GM06990 (cell line): ENCODE measurements at places on chromosomes 12 and 14.

- no peak for DNase-seq
Measured at GRCh38 chr12:116943419-116944372, 32.9 kb downstream of the FBXW8 start.

- no peak for DNase-seq
Measured at GRCh38 chr12:124630791-124631313, 63.4 kb upstream of the NCOR2 start.

DNA sequence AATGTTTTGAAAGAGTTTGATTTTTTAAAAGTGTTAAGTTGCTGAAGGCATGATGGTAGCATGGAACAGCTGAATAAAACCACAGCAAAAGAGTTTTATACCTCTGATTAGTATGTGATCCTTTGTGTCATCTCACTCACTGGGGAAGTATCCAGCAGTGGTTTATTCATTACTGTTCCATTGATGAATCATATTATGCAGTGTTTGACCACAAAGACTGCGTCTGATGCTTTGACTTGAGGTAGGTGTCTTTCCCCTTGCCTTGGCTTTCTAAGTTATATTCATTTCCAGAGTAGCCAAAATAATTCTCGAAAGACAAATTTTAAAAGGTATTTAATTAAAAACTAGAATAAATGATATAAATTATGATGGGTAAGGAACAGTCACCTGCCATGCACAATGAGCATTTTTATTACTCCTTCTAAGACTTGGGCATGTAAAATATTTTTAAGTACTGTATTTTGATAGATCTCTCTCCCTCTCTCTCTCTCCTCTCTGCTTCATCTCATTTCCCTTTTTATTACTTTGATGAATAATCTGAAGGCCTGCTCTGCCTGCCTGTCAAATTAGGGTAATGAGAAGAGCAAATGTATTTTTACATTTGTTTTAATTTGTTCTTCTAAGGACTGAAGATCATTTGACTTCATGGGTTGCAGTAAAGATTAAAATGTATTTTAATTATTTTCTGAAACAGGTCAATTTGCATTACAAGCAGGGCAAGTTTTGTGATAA lies 164.9 kb downstream of the NAV3 start:
- DNase-seq: peak; percentile 55

DNA sequence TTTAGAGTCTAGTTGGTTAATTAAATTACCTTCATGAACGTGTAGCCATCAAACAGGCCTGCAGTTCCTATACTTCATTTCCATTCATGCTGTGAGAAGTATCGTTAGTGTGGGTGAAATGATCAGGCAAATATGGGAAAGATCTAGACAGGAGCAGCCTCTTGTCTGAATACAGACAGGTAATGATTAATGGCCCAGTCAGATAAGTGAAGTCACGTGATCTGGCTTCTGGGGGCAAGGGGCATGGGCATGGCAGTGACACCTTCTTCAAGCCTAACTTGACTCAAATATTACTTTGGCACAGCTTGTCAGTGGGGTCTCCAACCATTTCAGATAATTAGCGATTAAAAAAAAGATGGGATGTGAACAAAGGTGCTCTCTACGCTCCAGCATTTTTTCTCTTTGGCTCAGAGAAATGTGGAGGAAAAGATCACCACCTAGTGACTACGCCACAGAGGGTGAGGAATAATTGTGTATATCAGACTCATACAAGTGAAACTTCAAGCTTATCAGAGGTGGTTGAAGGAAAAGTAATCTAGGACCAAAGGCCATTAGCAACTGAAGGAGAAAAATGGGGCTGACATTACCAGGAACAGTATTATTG lies 17.8 kb downstream of the GUCY2C start:
- DNase-seq: no peak

GRCh38 chr14:72315714-72316113 lies 383.5 kb downstream of the RGS6 start:
- DNase-seq: no peak

DNA sequence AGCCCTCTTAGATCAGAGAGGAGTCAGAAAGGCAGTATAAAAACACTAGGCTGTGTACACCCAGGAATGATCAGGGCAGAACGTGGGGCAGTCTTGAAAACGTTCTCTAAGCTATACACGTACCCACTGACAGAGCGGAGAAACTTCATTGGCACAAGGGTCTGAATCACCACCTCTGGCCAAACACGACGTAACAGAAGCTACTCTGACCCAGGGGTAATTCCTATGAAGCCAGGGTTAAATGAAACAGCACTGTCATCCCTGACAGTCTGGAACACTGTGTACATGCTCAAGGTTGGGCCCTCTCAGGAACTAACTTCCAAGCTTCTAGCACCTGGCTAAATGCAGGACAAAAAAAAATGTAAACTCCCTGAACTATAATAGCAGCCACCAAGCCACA lies 38.4 kb downstream of the PARP11 start:
- DNase-seq: no peak

DNA sequence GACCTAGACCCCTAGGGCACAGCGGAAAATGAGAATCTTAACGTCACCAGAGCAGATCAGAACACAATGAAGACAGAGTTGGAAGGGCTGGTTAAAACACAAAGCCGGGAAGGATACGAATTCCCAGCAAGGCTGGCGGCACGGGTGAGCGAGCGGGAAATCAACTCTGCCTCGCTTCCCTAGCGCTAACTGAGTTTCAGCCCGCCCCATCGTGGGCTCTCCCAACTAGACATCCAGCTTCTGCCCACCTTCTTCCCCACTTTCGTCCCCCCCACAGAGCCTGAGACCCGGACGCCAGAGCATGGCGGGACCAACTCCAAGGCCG lies 377 bp downstream of the CCNT1 start:
- no peak for DNase-seq

DNA sequence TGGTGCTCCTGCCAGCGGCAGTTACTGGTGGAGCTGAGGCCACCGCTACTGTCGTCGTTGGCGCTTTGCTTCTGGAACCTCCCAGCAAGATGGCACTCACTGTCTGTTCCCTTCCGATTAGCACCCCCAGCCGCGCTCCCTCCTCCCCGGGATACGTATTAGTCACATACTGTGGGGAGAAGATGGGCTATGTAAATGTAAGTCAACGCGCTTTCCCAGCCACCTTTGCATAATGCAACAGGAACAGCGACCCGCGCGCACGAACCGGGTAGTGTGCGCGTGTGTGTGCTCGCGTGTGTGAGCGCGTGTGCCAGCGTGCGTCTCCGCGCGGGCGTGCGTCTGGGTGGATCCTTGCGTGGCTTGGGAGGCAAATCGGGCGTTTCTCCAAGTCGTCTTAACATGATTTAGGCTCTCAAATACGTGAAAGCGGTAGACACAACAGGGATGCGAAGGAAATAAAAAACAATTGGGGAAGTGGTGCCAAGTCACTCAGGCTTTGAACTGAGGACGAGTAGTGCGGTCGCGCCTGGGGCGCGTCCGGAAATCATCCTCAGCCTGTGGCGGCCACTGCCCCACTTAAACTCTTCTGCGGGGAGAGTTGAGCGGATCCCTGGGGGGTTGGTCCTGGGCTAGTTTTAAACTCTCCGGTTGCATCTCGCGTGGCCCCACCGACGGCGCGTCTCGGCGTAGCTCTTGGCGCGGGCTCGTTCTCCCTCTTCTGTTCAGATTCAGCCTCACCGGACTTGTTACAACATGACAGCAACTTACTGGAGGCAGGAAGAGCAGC lies 1.8 kb downstream of the FLRT2 start:
- DNase-seq: no peak

GRCh38 chr12:52975820-52976573 lies 27.1 kb downstream of the KRT18 start:
- DNase-seq: no peak

- DNase-seq: peak; percentile 60
Measured at GRCh38 chr14:77580964-77581505, 35.4 kb downstream of the SPTLC2 start.

DNA sequence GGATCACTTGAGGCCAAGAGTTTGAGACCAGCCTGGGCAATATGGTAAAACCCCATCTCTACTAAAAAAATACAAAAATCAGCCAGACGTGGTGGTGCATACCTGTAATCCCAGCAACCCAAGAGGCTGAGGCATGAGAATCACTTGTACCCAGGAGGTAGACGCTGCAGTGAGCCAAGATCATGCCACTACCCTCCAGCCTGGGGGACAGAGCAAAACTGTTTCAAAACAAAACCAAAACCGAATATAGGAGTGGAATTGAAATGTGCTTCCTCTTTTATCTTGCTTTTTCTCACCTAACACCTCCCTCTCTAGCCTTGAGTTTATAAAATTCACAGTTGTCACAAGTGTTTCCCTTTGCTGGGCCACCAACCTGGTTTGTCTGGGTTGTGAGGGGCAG lies 181.9 kb downstream of the PAH start:
- peak; percentile 57 for DNase-seq

DNA sequence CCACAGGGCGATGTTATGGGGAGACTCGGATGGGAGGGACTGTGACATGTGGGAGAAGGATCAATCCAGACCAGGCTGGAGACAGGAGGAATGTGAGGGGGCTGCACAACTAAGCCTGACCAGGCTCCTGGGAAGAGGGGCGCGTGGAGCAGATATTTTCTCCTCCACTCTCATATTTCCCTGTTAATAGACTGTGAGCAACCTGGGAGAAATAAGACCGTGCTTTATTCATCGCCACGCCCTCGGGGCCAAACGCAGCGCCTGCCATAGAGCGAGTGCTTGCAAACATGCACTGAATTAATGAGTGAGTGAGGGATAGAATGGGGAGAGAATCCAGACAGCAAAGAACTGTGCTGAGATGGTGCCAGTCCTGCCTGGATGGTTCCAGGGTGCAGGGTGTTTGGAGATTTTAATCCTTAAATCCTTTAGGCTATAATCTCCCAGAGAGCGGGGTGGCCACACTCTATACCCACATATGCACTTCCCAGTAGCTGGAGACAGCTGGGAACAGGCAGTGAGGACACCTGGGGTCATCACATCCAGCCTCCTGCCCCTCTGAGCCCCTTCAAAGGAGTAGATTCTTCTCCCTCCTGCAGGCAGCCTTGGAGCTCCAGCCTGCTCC lies 13.6 kb upstream of the FAIM2 start:
- no peak for DNase-seq

DNA sequence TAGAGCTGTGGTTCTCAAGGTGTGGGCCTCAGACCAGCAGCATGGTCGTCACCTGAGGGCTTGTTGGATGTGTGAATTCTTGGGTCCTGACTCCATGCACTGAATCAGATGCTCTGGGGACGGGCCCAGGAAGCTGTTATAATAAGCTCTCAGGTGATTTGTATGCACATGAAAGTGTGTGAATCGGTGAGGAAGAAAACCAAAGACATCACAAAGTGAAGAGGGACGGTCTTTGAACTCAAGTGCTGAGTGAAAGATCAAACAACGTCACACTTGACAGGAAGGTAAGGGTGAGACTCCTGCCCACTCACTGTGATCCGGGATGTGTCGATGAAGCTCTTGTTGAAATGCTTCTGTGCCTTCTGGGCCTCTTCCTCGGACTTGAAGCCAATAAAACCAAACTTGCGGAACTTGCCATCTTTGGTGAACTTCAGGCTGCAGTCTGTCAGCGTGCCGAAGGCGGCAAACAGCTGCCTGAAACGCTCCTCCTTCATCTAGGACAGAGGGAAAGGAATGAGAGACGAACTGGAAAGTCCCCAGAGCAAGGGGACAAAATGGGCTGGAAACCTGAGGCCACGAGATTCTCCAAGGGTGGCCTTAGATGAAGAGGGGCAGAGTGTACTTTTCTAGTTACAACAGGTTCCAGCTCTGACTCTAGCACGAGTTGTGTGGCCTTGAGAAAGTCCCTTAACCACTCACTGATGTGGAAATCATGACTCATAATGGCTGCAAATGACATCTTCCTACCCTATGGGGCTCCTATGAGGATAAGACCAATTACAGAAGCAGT lies 4.0 kb downstream of the RBM19 start:
- peak; percentile 35 for DNase-seq

DNA sequence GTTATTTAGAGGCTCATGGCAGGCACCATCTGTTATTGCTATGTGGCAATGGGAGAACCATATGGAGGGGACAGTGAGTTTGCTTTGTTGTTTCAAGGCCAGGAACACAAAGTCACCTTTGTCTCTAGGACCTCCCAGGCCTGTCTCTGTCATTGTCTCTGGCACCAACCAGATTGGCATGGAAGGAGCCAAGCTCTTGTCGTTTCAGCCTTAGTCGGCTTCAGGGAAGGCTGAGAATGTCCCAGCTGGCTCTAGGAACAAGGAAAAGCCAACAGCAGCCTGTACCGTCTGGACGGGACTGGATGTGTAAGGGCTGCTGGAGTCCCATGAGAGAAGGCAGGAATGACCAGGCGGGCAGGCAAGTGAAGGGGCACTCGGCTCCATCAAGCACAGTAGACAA lies 29.2 kb downstream of the RPH3A start:
- no peak for DNase-seq

DNA sequence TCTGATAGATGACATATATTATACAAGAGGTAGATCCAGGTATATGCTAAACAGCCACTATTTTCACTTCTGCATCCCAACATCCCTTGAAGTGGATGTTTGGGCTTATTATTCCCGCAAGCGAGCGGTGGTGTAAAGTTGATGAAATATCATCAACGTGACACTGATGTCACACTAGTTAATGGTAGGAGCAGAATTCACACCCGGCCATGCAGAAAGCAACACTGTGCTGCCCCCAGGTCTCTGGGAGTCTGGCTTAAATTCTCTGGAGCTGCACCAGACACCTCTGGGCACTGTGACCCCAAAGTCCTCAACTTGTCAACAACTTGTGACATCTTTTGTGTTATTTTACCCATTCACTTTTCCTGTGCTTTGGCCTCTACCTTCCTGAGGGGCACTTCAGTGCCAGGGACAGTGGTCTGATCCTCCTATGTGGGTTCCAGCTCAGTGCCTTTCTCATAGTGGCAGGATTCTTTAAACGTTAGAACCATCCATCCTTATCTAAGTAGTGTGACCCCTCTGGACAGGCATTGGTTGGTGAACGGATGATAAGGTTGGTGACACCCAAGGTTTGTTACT lies 952 bp downstream of the DRAM1 start:
- no peak for DNase-seq

- no peak for DNase-seq
Measured at GRCh38 chr12:52241205-52241842, 8.3 kb downstream of the KRT7 start.

DNA sequence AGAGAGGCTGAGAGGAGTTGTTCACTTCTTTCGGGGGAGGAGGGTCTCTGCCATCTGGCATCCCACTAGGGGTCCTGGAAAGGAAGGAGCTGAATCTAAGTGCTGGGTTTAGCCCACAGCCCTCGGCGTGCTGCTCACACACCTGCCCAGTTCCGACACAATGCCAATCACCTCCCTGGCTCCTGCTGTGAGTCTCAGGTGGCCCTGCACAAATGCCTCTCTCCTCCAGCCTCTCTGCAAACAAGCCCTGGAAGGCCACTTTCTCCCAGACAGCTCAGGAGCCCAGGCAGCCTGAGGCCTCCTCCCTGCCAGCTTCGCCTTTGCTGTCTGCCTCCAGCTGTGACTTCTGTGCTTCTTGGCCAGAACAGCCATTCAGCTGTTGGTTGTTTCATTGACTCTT lies 51.2 kb downstream of the SMIM41 start:
- no peak for DNase-seq

DNA sequence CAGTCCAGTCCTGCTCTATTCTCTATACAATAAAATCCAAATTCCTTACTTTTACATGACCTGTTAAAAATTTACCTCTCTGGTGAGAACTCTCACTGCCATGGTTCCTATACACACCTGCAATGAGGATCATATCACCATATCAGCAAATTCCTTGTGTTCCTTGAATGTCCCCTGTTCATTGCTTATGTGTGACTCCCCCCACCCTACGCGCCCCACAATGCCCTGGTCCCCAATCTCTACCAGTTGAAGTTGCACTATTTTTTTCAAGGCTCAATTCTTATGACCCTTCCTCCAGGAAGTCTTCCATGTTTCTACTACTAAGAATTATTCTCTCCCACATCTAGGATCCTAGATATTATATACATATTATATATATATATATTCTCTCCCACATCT lies 82.2 kb upstream of the NEDD1 start:
- DNase-seq: no peak
